ENCODE measurements at places on chromosomes 4 and X.

DNA sequence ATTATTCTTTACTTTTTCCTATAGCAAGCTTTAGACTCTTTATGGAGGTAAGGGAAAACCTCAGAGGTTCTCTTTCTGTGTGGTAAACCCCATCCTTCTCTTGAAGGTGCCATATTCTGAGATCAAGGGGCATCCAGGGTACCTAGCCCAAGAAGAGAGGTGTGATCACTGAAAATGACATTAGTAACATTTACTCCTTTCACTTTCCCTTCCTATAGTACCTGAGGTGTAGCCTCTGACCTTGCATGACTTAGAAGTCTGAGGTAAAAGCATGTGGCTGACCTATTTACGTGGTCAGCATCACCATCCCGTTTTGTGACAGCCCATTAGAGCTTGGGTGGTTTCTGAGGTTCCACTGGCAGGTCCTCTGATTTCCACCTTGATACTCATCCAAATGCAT, 25.7 kb downstream of the SGMS2 start:
- no peak for DNase-seq

GRCh38 chr4:77579406-77580076, 26.1 kb upstream of the CXCL13 start:
- no peak for DNase-seq

GRCh38 chr4:101306225-101306624, 41.1 kb downstream of the PPP3CA start:
- DNase-seq, result peak; percentile 17

- peak; percentile 31 for DNase-seq
Observed at GRCh38 chrX:118974908-118975671, 672 bp downstream of the LONRF3 start.

DNA sequence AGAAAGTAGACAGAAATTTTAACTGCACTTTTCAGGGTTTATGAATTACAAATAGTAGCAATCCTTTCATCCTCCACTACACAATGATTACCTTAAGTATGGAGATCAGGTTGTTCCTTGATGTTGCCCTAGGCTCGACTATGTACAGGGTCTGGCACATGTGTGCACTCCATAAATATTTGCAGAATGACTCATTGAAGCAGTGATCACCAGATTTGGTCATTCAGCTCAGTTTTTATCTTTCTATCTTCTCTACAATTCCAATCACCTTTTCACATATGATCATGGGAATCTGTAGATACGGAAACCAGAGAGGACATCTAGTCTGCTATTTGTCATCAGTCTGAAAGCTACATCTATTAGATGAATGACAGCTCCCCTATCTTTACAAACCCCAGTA, 171.7 kb upstream of the HCCS start:
- DNase-seq, result no peak

GRCh38 chrX:28246675-28247074, 265.4 kb upstream of the DCAF8L1 start:
- no peak for DNase-seq

- peak; percentile 5 for DNase-seq
Observed at GRCh38 chr4:89469930-89470375, 162.4 kb upstream of the GPRIN3 start.

- DNase-seq, result no peak
Observed at GRCh38 chr4:3676907-3677747, 89.1 kb upstream of the ADRA2C start.

GRCh38 chrX:124842205-124842604, 477.5 kb upstream of the TEX13C start:
- DNase-seq, result no peak

DNA sequence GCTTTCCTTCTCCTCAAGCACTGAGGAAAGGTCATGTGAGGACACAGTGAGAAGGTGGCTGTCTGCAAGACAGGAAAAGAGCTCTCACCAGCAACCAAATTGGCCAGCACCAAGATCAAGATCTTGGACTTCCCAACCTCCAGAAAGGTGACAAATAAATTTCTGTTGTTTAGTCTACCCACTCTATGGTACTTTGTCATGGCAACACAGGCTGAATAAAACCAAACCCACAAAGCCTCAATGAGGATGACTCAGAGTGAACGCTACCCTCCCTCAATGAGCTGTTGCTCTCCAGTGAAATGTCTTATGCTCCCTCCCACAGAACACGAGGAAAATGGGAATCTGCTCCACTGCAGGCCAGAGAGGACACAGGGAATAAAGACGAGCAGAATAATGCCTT, 244.1 kb downstream of the RAB28 start:
- DNase-seq, result no peak

GRCh38 chrX:109830704-109831206, 97.7 kb upstream of the ACSL4 start:
- no peak for DNase-seq

GRCh38 chr4:80365928-80366327, 30.4 kb downstream of the CFAP299 start:
- peak; percentile 3 for DNase-seq

GRCh38 chr4:158068068-158068467, 104.8 kb downstream of the GASK1B start:
- DNase-seq, result no peak

Measured in stimulated activated naive CD4-positive, alpha-beta T cell treated with Interleukin-2 at 50 U/mL for 16 hours (primary cell).